ENCODE measurements at places on chromosomes 6 and 20.

GRCh38 chr6:19836799-19837510 is at the start of gene ID4:
TSS of gene ID4 (plus strand) at chr6:19837370. CDS start at chr6:19837755, 385 bp downstream.
- DNase-seq: no peak

- no peak for DNase-seq
These were observed 202.6 kb downstream of the PLCB1 start for GRCh38 chr20:8334641-8335040.

GRCh38 chr6:97282238-97282725 is 734 bp downstream of the MMS22L start:
- DNase-seq: peak; percentile 4

GRCh38 chr6:167122827-167123657 is at the start of gene CCR6:
TSS of gene CCR6 (plus strand) at chr6:167123096. CDS start at chr6:167136135, 13,039 bp downstream.
- DNase-seq: no peak

DNA sequence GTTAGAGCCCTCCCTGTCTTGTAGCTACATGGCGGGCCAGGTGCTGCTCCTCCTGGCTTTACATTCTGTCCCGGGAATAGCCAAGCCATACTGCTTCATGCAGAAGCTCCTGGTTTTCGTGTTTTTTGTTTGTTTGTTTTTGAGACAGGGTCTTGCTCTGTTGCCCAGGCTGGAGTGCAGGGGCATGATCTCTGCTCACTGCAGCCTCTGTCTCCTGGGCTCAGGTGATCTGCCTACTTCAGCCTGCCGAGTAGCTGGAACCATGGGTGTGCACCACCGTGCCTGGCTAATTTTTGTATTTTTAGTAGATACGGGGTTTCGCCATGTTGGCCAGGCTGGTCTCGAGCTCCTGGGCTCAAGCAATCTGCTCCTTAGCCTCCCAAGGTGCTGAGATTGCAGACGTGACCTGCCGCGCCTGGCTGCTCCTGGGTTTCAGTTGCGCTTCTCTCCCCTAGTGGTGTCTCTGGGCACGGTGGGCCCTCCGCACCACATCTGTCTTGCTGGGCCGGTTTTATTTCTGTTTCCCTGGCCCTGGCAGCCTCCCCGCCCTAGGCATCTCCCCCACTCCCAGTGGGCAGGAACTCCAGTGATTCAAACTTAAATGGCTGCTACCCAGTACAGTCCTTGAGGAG is 12.9 kb downstream of the CDYL start:
- no peak for DNase-seq

DNA sequence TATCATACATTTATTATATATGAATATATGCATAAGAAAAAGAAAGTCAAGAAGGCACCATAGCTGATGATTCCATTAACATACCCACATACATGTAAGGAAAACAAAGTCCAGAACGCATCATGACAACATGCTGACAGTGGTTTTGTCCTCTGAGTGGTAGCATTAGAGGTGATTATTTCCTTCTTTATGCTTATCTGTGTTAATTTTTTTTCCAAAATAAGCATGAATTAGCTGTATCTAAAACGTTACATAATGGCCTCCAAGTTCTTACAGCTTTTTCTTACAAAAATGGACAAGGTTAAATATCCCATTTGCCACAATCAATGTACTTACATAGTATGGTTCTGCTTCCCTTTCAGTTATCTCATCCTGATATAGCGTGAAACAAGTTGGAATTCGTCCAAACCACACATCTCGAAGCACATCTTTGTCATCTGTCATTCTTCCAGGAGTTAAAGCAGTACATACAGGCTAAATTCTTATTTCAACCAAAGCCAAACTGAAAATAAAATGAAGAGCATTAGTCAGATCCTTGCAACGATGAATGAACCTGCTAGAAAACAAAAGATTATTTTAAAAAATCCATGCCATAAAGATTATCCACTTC is 9.7 kb downstream of the ATG5 start:
- DNase-seq: peak; percentile 29

DNA sequence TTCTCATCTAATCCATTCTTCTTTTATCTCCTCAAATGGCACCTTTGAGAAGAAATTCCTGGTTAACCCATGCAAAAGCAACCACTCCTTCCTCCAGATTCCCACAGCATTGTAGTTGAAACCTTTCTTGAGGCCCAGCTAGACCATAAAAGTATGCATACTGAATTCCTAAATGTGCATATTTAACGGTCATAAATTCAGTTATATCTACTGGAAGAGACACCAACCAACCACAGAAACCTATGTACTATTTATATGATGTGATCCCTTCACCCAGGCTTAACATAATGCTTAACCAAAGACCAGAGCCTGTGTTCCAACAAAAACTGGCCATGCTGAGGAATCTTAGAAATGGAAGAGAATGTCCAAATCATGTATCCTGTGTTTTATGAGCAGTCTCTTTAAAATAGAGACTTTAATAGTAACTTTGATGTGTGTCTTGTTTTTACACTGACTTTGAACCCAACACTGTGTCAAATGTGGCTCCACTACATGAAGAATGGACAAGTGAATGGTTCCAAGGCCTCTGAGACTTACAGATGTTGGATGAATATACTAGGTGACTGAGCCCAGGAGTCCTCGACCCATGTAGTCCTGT is 11.4 kb upstream of the TAF8 start:
- DNase-seq: no peak

DNA sequence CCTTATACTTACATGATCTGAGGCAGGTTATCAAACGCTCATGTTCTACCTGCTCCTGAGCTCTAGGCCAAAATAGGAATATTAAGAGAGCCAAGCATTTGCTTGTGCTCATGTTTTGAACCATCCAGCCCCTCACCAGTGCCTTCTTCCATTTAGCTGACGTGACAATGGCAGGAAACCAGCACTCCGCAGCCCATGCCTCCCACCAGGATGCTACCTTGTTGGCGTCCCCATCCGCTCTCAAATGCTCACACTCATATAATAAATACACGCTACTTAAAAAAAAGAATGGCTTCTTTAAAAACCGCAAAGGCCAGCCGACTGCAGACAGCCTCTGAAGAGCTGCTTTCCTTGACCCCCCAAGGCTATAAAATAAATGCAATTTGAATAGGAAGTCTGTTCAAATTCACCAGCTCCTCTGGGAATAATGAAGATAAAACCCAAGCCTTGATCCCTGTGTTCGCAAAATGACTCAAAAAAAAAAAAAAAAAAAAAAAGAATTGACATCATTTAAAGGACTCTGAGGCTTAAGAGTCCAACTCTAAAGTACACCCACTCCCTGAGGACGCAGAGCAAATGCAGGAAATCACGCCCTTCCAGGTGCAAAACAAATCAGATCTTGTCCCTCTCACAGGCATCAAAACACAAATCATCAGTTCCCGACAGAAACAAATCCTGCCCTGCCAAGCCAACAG is 29.0 kb downstream of the RNASET2 start:
- no peak for DNase-seq

- no peak for DNase-seq
These were observed 29.0 kb upstream of the MANEA start for GRCh38 chr6:95548188-95548786.

GRCh38 chr6:72595812-72596211 is 26.1 kb upstream of the KCNQ5 start:
- DNase-seq: no peak

DNA sequence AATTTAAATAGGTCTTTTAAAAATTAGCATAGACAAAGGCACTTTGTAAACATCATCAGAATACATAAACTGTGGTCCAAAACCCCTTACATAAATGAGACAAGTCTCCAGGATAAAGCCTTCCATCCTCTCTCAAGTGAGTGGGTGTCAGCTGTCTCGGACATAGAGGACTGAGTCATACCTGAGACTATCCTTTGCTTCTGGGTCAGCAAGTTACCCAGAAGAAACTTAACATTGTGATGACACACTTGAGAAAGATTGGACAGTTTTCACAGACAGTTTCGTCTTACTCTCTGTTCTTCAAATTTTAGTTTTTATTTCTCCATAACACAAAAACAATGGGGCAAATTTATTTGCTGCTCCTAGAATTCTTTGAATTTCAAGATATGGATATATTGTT is 838.0 kb downstream of the DHX35 start:
- peak; percentile 92 for DNase-seq

DNA sequence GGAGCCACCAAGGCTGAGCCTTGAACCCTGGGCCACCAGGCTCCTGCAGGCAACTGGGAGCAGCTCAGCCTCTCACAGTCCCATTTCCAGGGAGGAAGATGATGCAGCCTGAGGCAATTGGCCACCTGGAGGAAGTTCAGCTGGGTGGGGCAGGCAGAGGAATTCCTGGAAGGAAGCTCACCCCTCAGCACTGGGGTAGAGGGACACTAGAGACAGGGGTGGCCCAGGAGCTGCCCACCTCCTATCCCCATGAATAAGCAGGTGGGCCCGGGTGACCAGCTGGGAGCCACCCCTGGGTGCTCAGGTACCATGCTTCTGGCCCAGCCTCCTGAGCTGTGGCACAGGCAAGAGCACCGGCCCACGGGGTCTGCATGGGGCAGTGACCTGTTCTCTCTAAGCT is 3.6 kb upstream of the HSPA12B start:
- no peak for DNase-seq

DNA sequence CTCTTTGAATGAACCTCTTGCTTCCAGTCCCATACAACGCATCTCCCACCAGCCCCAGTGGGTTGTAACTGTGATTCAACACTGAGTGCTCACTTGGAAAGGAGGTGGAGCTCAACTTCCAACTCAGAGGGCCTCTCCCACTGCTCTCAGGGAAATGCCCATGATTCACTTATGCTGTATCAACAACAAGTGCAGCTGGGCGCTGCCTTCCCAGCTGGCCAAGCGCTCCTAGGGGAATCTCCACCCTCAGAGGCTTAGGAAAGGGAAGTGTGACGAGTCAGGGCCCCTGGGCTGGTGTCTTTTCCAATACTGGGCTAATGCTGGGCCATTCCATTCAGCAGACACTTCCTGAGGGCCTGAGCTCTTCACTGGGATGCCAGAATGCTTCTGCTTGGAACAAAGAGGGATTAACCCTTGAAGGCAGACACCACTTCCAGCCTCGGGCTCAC is 8.1 kb upstream of the OCSTAMP start:
- peak; percentile 95 for DNase-seq

GRCh38 chr6:163457637-163458561 is 43.4 kb downstream of the QKI start:
- DNase-seq: peak; percentile 81

DNA sequence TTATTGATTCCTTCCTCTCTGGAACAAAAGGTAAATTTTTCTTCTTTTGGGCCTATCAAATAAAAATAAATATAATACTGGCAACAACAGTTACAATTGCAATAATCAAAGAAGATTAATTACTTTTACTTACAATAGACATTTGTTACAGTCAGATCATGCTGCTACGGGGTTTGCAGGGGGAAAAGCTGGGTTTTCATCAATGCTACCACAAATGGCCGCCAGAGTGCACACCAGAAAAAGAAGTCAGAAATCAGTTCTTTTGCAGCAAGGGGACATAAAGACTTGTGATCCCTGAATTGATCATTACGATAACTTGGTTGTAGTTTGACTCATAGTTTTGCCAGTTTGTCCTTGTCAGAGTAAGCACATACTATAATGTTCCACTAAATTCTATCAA is 714.5 kb upstream of the EYS start:
- DNase-seq: no peak

DNA sequence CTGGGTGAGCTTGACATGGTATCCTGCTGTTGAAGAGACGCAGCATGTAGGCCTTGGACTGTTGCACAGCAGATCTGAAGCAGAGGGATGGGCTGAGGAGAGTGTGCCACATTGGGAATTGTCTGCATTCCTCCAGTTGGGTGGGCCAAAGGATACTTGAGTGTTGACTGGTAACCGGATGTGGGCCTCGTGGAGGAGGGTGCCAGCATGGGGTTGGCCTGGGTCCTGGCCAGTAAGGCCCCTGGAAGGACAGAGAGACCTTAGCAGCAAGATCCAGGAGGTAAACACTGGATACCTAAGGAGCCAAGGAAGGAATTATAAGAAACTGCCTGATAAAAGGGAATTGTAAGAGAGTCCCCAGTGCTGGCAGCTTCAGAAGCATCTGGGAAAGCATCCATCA is 76.9 kb downstream of the FIG4 start:
- DNase-seq: no peak

GRCh38 chr6:40247516-40248115 is 313.4 kb upstream of the MOCS1 start:
- DNase-seq: no peak

DNA sequence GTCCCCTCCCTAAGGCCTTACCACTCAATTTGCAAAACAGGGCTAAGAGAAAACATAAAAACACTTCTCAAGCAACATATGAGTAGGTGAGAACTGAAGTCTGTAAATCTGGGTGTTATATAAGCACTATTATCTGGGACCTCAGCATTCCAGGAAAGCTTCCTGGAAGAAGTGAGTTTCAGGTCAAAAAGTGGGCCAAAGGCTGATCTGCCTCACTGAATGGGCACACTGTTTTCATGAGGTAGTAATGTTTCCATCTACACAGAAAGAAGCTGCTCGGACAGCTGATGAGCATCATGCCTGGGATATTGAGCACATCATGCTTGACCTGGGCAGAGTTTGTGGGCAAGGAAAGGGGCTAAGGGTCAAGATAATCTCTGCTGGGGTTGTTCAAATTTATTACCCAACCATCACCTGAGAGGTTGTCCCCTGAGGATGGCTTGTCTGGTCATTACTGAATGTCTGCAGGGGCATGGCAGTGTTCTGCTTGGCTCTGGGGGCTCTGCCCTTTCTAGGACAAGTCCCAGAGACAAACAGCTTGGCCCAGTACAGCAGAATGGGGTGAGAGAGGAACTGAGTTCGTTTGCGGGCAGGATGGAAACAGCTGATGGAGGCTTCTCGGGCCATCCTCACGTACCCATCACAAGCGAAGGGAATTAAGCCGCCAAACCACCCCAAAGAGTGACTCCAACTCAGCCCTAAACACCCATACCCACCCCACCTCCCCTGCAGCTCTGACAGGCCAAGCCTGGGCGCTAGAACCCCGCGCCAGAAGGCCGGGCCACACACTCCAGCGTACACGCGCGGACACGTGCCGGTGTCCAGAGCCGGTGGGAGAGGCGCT is 1.2 kb upstream of the SYNJ2 start:
- no peak for DNase-seq

GRCh38 chr6:5938934-5939333 is 67.8 kb downstream of the NRN1 start:
- DNase-seq: no peak

- no peak for DNase-seq
These were observed 37.1 kb downstream of the RIPOR2 start for GRCh38 chr6:24898676-24899075.
